Pancreas (tissue), 10 donors: ENCODE measurements at places on chromosomes 5 and 9.

DNA sequence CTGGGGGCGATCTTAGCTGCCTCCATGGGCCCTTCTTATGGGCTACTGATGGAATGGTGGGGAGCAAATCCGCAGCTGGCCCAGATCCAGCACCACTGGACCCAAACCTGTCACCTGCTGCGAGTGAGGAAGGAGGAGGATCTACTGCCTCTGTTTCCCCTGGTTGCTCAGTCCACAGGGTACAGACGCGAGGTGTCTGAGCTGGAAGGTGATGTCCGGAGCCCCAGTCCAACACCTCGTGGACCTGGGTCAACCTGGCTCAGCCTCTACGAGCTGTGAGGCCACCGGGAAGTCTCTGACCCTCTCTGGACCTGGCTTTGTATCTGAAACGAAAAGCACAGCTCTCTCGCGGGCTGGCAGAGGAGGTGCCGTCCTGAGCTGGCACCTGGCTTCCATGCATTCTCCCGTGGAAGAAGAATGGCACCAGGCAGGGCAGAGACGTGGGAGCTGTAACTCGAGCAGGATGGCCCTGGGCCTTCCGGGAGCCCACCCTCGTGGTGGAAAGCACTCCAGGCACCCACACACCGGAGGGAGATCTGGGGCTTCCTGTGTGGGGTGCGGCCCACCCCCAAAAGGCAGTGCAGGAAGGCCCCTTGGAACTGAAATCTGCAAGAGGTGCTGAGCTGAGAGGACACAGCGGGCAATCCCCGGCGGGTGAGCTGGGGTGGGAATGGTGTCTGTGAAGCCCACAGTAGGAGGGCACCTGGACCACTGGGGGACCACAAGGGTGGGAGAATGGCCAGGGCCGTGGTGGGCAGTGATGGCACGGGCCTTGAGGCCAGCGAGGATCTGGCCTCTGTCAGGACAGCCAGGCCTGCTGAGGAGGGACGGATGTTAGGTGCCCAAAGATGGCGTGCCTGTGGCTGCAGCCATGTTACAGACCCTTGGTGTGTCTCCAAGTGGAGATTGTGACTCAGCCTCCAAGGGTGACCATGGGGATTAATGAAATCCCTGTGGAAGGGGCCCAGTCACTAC is 133.4 kb downstream of the OLFM1 start:
- peak; percentile 49 for DNase-seq
- no peaks in the 10 kb centered on the region for H3K36me3 ChIP-seq
- no peak overlapping the region for H3K27ac ChIP-seq
- H3K4me1 ChIP-seq, result peaks cover 20% of the 10 kb centered on the region
- no peaks in the 10 kb centered on the region for H3K27me3 ChIP-seq
- no peak overlapping the region for H3K4me3 ChIP-seq

DNA sequence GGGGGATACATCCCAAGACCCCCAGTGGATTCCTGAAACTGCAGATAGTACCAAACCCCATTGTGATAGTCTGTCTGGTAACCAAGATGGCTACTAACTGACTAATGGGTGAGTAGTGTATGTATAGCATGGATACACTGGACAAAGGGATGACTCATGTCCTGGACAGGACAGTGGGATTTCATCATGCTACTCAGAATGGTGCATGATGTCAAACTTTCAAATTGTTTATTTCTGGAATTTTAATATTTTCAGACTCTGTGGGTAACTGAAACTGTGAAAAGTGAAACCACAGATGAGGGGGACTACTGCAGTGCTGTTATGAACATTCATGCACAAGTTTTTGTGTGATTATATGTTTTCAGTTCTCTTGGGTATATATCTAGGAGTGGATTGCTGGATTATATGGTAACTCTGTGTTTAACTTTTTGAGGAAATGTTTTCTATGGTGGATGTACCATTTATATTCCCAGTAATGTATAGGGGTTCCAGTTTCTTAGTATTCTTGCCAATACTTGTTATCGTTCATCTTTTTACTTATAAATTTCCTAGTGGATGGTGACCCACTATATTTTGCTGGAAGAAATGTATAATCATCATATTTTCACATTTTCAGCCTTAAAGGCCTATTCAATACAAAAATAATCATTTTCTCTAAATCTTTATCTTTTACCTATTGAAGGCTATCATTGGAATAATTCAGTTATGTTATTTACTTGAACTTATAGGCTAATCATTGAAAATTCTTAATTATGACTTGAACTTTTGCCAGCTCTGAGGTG is 140.9 kb downstream of the NR3C1 start:
- no peak overlapping the region for H3K27ac ChIP-seq
- no peak overlapping the region for H3K4me3 ChIP-seq
- no peaks in the 10 kb centered on the region for H3K4me1 ChIP-seq
- H3K27me3 ChIP-seq, result no peaks in the 10 kb centered on the region
- no peak for DNase-seq
- no peaks in the 10 kb centered on the region for H3K36me3 ChIP-seq

- H3K4me3 ChIP-seq, result no peak overlapping the region
- no peak overlapping the region for H3K27ac ChIP-seq
- H3K36me3 ChIP-seq, result no peaks in the 10 kb centered on the region
- no peaks in the 10 kb centered on the region for H3K4me1 ChIP-seq
- no peak for DNase-seq
- H3K27me3 ChIP-seq, result no peaks in the 10 kb centered on the region
Observed at GRCh38 chr5:32505756-32506155, 61.2 kb upstream of the ZFR start.

GRCh38 chr5:6397536-6398269 is 19.4 kb upstream of the MED10 start:
- no peak overlapping the region for H3K4me3 ChIP-seq
- H3K27me3 ChIP-seq, result no peaks in the 10 kb centered on the region
- no peak overlapping the region for H3K27ac ChIP-seq
- H3K4me1 ChIP-seq, result no peaks in the 10 kb centered on the region
- H3K36me3 ChIP-seq, result no peaks in the 10 kb centered on the region
- DNase-seq, result no peak

DNA sequence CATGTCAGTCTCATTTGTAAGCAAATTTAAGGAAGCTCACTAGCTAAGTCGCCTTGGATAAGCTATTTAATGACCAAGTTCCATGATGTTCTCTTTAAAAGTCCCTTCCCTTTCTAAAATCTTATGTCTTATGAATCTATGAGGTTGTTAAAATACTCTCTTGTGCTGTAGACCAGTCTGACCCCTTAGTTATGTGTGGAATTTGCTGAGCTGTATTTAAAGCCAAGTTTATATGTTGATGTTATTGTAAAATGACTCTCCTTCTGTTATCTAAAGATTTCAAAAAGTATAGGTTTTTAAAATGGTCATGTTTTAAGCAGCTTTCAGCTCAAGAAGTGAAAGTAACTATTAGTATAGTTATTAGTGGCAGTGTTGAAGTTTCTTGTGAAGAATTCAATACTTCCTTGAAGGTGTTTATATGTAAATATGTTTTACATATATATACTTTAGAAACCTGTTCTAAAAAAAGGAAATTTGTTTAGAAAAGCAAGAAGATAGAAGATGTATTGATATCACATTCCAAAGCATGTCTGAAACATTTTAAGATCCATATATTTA is 92.2 kb downstream of the CDC42SE2 start:
- peaks cover 15% of the 10 kb centered on the region for H3K4me1 ChIP-seq
- no peaks in the 10 kb centered on the region for H3K27me3 ChIP-seq
- H3K27ac ChIP-seq, result no peak overlapping the region
- H3K36me3 ChIP-seq, result no peaks in the 10 kb centered on the region

- no peak overlapping the region for H3K27ac ChIP-seq
- no peak for DNase-seq
- no peak overlapping the region for H3K4me3 ChIP-seq
- H3K4me1 ChIP-seq, result no peaks in the 10 kb centered on the region
- H3K27me3 ChIP-seq, result no peaks in the 10 kb centered on the region
Observed at GRCh38 chr5:143692342-143692741, 119.6 kb upstream of the HMHB1 start.

- H3K4me1 ChIP-seq, result no peaks in the 10 kb centered on the region
- H3K36me3 ChIP-seq, result no peaks in the 10 kb centered on the region
- H3K27me3 ChIP-seq, result no peaks in the 10 kb centered on the region
- H3K4me3 ChIP-seq, result no peak overlapping the region
- no peak for DNase-seq
- H3K27ac ChIP-seq, result no peak overlapping the region
Observed at GRCh38 chr5:38371596-38371995, 113.2 kb downstream of the EGFLAM start.

- DNase-seq, result no peak
- H3K27ac ChIP-seq, result peak overlapping the region; percentile 20
- H3K4me3 ChIP-seq, result no peak overlapping the region
- no peaks in the 10 kb centered on the region for H3K36me3 ChIP-seq
Observed at GRCh38 chr9:113906411-113907110, 30.5 kb downstream of the ZNF618 start.

DNA sequence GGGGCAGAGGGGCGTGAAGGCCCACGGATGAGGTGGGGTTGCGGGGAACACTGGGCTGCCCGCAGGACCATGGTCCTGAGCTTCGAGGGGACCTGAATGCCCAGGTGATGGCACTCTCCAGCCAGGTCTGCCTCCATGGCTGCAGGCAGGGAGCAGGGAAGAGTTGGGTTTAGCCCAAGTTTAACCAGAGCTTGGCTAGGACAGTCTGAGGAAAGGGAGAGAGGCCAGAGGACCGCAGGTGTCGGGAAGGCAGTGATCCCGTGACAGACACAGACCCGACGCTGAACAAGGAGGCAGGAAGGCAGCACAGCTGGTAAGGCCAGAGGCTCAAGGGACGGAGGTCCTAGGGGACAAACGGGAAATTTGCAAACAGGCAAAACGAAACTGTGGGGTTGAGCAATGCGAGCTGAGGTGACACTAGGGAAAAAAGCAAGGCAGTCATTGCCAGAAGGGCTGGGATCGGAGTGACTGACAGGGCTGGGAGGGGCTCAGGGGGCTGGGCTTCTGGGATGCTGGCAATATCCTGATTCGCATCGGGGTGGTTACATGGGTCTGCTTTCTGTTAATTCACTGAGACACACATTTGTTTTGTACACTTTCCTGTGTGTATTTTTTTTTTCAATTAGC is 25.0 kb downstream of the ARPC5L start:
- DNase-seq, result no peak
- no peaks in the 10 kb centered on the region for H3K36me3 ChIP-seq
- no peak overlapping the region for H3K27ac ChIP-seq

- H3K27ac ChIP-seq, result no peak overlapping the region
- H3K36me3 ChIP-seq, result no peaks in the 10 kb centered on the region
Observed at GRCh38 chr9:109846776-109847175, 66.8 kb downstream of the PALM2AKAP2 start.

DNA sequence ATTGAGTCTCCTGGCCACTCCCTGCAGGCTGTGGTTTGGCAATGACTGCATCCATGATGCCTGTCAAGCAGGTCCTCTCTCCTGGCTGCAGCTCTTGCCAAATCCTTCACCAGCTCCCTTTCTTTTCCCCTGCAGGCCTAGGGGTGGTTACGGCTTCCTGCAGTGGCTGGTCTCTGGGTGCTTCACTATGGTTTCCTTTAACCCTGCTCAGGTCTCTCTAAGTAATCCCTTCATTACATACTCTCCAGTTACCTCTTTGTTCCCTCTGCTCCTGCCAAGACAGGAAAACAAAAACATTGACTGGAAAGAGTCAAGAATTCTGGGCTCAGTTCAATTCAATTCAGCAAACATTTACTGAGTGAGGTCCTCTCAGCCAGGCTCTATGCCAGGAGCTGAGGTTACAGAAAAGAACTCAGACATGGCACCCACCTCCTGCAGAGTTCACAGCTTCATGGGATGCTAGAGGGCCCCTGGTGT is 19.8 kb upstream of the PTPN3 start:
- H3K27me3 ChIP-seq, result no peaks in the 10 kb centered on the region
- no peaks in the 10 kb centered on the region for H3K36me3 ChIP-seq
- H3K4me3 ChIP-seq, result no peak overlapping the region
- H3K27ac ChIP-seq, result peak overlapping the region; percentile 65
- peaks cover 14% of the 10 kb centered on the region for H3K4me1 ChIP-seq
- peak; percentile 39 for DNase-seq

GRCh38 chr5:78505860-78506259 is 142.7 kb downstream of the LHFPL2 start:
- no peaks in the 10 kb centered on the region for H3K27me3 ChIP-seq
- no peak overlapping the region for H3K4me3 ChIP-seq
- H3K4me1 ChIP-seq, result peaks cover 37% of the 10 kb centered on the region

GRCh38 chr5:50595199-50595598 is 71.2 kb upstream of the PARP8 start:
- no peaks in the 10 kb centered on the region for H3K36me3 ChIP-seq
- H3K4me1 ChIP-seq, result no peaks in the 10 kb centered on the region
- no peak for DNase-seq

DNA sequence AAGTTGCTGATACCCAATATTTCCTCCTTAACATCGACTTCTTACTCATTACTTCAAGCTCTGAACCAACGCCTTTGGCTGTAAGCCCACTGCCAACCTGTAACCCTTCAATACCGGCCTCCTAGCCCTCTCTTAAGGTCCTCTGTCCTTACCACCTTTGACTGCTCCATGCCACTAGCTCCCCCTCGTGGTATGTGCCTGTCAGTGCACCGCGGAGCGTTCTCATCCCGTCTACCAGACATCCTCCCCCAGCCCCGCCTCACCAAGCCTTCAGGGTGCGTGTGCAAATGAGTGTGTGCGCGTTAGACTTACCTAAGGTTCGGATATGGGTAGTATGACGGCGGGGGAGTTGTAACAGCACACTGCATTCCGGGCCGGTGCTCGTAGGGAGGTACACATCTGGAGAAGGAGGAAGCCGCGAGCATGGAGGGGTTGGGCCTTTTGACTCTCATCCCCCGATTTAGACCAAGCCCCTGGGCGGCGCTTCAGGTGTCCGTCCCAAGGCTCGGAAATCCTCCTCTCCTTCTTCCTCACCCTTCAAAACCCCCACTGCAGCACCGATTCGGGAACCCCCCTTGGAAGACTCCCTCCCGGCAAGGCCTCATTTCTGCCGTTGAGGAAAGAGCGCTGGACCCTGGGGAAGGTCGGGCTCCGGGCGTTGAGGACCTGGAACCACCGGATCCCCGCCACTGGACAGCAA is 2.8 kb upstream of the MYORG start:
- peak overlapping the region; percentile 29 for H3K4me3 ChIP-seq
- peaks cover 23% of the 10 kb centered on the region for H3K4me1 ChIP-seq
- H3K27ac ChIP-seq, result no peak overlapping the region
- H3K27me3 ChIP-seq, result no peaks in the 10 kb centered on the region
- no peaks in the 10 kb centered on the region for H3K36me3 ChIP-seq

GRCh38 chr9:81588148-81588871 is 101.0 kb downstream of the TLE1 start:
- DNase-seq, result peak; percentile 83
- peak overlapping the region; percentile 77 for H3K27ac ChIP-seq
- no peak overlapping the region for H3K4me3 ChIP-seq
- H3K27me3 ChIP-seq, result no peaks in the 10 kb centered on the region

GRCh38 chr5:5986492-5987178 is 391.7 kb downstream of the MED10 start:
- no peak for DNase-seq
- H3K27me3 ChIP-seq, result no peaks in the 10 kb centered on the region
- no peaks in the 10 kb centered on the region for H3K36me3 ChIP-seq
- H3K4me3 ChIP-seq, result no peak overlapping the region
- no peak overlapping the region for H3K27ac ChIP-seq
